Stimulated activated CD4-positive, alpha-beta T cell treated with anti-CD3 and anti-CD28 coated beads, Interleukin-12 subunit alpha, Interleukin-12 subunit beta, amount 100 ng/mL, for 24 hours (primary cell): ENCODE measurements at places on chromosomes 13 and 19.
A peak's percentile ranks its signal among the peaks of the same experiment; 100 is the strongest.

DNA sequence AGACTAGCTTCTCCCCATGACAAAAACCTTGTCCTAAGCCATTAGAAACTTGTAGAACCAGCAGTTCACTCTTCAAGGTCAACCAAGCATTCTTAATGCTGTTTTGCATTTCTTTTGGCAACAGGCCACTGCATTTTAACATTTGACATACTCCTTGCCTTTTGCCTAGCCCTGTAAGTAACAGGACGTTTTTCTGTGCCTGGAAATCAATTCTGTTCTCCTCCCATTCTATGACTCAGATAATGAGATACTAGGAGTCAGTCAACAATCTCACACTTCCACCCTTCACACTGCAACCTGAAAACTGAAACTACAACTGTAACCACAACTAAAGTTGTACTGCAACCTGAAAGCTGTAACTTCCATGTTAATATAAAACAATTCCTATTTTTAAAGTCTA lies 268.7 kb downstream of the MZT1 start:
- no peak for DNase-seq

DNA sequence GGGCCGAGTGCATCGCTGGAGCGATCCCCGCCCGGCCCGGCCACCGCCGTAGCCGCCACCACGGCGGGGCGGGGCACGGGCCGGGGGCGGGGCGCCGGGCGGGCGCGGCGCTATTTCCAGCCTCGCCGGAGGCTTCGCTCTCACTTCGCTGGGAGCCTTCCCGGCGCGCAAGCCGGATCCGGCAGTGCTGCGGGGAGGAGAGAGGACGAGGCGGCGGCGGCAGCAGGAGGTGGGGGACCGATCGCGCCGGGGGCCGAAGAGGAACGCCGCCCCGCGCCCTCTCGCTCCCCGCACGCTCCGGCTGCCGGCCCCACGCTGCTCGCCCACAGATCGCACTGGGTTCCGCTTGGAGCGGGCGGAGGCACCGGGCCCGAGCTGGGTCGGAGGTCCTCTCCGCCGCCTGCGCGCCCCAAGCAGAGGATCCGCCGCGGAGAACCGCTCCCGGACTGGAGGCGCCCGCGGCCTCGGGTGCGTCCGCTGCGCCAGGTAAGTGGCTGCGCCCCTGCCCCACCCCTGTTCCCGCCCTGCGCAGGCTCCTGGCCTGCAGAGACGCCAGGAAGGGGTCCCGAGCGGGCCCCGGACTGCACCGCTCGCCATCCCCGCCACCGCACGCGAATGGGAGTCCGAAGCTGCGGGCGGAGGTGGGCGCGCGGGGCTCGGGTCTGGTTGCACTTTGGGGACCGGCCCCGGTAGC lies at the start of gene CHST8:
TSS of gene CHST8 (plus strand) at position 143 of the 694 bp plus-strand sequence. CDS start 67,309 bp downstream, outside the sequence.
- DNase-seq, result peak; percentile 4

DNA sequence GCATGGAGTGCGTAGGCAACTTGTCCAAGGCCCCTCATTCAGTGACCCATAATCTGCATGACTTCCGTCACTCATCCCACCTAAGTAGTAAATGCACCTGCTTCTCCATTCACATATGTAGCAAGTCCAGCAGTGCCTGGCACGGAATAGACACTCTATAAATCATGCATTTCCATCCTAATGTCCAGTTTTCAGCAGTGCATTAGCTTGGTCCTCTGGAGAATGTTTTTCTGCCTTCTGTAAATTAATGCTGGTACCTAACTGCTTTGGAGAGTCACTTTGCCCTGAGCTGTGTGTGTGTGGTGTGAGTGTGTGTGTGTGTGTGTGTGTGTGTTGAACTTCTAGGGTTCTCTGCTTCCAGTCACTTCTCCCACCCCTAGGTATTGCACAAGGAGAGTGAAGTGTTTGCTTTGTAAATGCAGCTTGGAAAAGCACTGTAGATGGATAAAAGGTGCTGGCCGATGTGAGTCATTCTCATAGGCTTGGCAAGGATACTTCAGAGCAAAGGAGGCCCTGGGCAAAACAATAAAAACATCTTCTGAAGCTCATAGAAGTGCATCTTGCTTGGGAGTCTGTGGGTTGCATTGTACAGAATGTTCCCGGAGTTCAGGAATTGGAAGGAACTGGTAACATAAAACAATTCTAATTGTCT lies 181.8 kb downstream of the KATNAL1 start:
- no peak for DNase-seq

DNA sequence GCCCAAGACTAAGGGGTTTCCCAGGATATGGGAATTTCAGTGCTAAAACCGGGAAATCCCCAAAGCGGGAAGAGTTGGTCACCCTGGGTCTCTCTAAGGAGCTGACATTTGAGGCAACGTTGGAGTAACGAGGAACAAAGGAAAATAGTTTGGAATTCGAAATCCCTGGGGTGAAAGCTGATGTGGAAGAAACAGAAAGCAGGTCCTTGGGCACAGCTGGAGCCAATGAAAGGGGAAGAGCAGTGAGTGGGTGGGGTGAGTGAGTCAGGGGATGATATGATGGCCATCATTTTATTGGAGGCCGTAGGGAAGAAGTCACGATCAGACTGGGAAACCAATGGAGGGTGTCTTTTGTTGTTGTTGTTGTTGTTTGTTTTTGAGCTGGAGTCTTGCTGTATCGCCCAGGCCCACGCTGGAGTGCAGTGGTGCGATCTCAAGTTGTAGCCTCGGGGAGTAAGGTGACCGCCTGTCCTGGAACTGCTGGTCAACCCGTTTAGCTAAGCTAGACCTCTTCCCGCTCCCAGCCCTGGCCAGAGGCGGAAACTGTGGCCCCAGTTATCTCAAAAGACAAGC lies 3.4 kb upstream of the RFX2 start:
- no peak for DNase-seq

- DNase-seq, result no peak
Measured at GRCh38 chr19:9956956-9957355, 20.6 kb upstream of the OLFM2 start.

DNA sequence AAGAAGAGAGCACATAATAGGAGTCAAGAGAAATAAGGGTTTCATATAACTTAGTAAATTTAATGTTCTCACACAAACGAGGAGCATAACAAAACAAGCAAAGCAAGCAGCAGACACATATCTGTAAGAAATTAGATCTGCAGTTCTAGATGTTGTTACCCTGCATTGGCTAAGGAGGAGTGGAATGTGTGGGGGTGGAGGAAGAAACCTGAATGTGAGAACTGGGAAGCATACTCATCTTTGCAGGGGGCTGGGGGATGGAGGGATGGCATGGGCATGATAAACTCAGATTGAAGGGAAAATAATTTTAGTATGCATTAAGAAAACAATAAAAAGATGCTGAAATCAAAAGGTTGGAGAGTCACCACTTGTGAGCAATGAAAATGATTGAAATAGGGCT lies 255.0 kb downstream of the LIG4 start:
- no peak for DNase-seq

DNA sequence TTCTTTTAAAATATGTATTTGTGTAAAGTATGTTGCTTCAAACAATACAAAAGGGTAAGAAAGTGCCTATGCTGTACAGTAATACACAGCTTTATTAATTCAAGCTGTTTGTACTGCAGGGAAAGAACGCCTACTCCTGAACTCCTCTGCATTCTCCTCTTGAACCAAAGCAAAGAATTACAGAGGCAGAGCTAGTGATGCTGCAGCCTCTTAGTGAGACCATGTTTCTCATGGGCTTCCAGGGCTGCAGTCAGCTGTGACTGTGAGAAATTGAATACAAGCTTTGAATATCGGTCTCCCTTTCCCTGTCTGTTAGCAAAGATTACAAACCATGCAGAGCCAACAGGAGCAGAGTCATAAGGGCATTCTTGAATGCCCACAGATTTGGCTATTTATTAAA lies 248.5 kb downstream of the SLITRK1 start:
- DNase-seq, result no peak

GRCh38 chr13:31930490-31930889 lies 101.1 kb upstream of the FRY start:
- no peak for DNase-seq

DNA sequence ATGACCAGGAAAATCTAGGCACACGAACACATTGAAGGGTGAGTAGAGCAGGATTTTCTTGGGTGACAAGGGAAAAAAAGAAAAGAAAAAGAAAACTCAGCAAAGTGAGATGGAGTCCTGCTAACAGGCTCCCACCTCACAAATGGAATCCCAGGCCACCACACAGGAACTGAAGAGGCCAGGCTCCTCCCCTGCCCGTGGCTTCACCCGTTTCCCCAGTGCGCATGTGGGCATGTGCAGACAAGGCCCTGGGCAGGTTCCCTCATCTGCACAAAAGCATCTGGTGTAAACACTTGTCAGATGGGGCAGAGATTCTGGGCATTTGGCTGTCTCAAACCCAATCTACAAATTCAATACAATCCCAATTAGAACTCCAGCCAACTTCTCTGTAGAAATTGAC lies 24.5 kb downstream of the CFAP97D2 start:
- no peak for DNase-seq

DNA sequence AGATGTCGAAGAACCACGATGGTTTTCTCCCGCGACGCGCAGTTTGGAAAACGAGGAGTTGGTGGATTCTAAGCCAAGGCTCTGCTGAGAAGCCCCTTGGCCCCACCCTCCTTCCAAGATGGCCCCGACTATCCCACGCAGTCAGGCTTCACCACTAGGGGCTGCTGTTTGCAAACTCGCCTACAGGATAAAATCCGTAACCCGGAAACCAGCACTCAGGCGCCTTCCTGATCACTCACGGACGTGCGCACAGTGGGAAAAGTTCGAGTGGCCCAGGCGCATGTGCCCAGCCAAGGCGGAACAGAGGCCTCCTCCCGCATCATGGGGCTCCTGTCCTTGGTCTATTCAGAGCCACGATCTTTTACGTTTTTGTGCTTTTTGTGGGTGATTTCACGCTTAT lies 19.2 kb upstream of the UQCR11 start:
- peak; percentile 43 for DNase-seq

GRCh38 chr19:30023330-30023729 lies 81.3 kb downstream of the URI1 start:
- no peak for DNase-seq

- DNase-seq, result peak; percentile 35
Measured at GRCh38 chr19:2034729-2035589, 16.1 kb downstream of the MKNK2 start.

DNA sequence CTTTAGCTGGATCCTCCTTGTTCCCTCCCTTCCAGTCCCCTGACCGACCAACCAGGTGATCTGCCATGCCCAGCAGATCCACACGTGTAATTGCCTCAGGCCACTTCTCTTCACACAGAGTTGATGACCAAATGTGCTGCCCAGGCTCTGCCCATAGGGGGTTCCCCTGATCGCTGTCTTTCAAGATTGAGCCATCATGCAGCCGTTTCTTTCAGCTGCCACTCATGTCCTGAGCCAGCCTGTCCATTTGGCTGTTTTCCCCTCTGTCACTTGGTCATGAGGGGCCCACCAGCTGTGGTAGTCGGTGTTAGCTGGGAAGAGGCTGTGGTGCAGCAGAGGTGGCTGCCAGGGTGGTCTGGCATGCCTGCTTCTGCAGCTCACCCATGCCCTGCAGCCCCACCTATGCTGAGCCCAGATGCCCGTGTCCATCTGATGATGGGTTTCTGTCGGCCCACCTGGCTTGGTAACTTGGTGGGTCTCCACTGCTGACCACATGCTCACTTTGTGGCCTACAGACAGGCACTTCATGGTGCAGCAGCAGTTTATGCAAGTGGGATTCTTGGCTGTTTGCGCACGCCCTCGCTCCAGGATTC lies 35.6 kb upstream of the GPR183 start:
- no peak for DNase-seq

DNA sequence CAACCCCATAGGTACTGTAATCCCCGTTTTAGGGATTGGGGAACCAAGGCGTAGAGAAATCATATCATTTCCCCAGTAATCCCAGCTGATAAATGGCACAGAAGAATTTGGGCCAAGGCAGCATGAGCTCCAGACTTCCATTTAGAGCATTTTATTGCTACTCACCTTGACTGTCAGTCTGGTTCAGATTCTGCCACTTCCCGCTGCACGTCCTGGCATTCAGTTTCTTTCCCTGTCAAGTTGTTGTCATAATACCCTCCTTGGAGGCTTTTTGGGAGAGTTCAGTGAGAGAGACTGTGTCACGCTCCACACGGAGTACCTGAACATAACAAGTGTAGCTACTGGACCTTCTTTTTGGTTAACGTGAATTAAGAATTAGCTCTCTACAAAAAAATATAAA lies 7.5 kb upstream of the C1QTNF9 start:
- no peak for DNase-seq

DNA sequence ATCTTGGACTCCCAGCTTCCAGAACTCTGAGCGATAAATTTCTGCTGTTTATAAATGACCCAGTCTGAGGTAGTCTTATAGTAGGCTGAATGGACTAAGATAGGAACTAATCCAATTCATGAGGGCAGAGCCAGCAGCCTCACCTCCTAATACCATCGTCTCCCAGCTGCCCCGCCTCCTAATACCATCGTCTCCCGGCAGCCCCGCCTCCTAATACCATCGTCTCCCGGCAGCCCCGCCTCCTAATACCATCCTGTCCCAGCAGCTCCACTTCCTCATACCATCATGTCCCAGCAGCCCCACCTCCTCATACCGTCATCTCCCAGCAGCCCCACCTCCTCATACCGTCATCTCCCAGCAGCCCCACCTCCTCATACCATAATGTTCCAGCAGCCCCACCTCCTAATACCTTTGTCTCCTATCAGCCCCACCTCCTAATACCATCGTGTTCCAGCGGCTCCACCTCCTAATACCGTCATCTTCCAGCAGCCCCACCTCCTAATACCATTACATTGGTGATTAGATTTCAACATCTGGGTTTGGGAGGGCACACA lies 2.4 kb upstream of the ARGLU1 start:
- peak; percentile 41 for DNase-seq

GRCh38 chr13:45401314-45401713 lies 16.9 kb downstream of the SLC25A30 start:
- DNase-seq, result no peak

- DNase-seq, result no peak
Measured at GRCh38 chr13:83940742-83941141, 58.5 kb upstream of the SLITRK1 start.

DNA sequence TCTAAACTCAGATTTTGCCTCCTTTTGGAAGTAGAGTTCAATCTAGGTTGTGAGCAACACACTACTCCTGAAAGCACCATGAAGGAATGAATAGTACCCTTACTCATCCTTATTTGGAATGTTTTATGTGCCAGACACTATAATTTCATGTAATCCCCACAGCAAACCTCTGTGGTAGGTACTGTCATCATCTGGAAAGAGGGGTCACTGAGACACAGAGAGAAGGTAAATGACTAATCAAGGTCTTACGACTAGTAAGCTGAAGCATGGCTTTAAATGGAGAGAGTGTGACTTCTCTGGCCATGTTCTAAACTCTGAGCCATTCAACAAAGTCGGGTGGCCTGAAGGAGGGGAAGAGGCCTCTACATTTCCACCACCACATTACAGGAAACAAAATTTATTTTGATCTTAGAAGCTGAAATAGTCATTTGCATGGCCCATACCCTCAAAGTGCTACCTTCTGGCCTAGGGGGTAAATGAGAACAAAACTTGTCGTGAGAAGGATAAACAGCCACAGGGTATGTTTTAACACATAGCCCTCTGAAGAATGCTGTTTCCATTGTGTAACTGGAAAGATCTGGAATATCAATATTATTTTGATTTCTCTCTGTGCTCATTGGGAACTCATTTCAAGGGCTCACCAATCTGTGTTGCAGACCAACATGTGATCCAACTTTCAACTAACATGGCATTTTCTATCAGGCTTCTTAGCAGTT lies 180.8 kb upstream of the RFC3 start:
- DNase-seq, result no peak

- DNase-seq, result no peak
Measured at GRCh38 chr19:41543582-41543981, 32.4 kb upstream of the CEACAM21 start.
